SW480 (cell line): ENCODE measurements at places on chromosomes 12 and 14.

GRCh38 chr14:34119107-34119858, 168.4 kb upstream of the EGLN3 start:
- no peak for DNase-seq

DNA sequence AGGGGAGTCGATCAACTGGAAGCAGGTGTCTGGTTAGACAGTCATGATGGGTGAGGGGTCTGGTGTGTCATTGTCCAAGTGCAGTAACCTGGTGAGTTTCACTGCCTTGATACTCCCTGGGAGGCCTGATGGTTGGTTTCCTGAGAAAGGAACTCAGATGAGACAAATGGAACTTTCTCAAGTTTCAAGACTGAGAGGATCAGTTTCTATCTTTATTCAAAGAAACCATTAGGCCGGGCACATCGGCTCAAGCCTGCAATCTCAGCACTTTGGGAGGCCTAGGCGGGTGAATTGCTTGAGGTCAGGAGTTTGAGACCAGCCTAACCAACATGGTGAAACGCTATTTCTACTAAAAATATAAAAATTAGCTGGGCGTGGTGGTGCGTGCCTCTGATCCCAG, 776.1 kb downstream of the AACS start:
- DNase-seq: no peak

DNA sequence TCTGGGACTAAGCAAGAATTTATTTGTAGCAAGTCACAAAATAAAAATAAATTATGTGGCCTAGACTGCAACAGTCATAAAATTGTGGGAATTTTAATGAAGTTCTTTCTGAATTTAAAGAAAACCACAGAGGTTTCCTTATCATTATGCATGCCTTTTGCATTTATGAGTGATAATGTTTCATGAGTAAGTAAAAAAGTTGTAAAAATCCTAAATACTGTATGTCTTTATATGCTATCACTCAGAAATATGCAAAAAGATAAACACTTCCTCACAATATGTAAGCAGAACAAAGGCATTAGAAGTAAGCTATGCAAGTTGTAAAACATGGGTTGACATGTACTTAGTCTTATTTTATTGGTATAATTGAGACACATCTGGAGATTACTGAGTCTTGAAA, 239.4 kb upstream of the PDE3A start:
- DNase-seq: no peak

DNA sequence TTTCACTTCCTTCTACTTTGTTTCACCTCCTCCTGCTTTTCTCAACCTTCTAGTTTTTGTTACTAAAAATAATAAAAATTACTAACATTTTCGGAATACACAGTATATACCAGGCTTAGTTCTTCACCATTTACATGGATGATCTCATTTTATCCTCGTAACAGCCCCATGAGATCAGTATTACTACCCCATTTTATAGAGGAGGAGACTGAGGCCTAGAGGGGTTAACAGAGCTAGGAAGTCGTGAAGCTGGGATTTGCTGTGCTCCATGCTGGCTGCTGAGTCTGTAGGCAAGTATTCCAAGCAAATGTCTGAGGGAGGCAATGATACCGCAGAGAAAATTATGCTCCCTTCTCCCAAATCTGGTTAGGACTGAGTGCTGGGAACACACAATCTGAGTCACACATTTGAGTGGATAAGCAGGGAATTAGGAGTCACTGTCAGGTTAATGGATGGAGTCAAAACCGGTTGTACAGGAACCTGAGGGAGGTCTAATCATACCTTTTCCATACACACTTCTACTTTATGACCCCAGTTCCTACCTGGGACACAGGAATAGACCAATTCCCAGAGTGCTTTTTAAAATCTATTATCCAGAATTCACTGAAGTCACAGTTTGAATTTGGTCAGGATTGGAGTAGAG, 51.1 kb downstream of the ZFYVE26 start:
- no peak for DNase-seq

- no peak for DNase-seq
Observed at GRCh38 chr14:95355422-95355821, 35.7 kb upstream of the CLMN start.

GRCh38 chr12:24905431-24905830, 43.5 kb downstream of the BCAT1 start:
- DNase-seq: no peak

- peak; percentile 47 for DNase-seq
Observed at GRCh38 chr14:95156161-95157047, 925 bp downstream of the DICER1 start.

- no peak for DNase-seq
Observed at GRCh38 chr14:104513641-104514046, 65.9 kb upstream of the C14orf180 start.

DNA sequence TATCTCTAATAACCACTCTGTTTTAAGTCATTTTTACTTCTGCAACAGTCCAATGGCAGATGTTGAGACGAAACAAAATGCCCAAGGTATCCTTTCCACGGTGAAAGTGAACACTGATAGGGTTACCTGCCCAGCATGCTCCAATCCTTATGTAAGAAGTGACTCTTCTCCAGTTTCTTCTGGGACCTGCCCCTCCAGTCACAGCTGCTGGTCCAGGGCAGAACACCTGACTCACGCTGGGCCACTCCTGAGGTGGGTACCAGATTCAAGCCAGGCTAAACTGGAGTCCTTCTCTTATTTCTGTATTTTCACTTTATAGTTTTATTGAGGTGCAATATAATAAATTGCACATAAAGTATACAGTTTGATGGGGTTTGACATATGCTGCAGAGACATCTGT, 16.7 kb downstream of the NT5DC3 start:
- no peak for DNase-seq

GRCh38 chr12:107679336-107679735, 6.3 kb upstream of the PWP1 start:
- DNase-seq: no peak

GRCh38 chr14:64942531-64943111, at the start of gene GPX2:
Gene GPX2 (minus strand): TSS chr14:64942745. CDS start chr14:64942726, 19 bp downstream.
- peak; percentile 90 for DNase-seq

- no peak for DNase-seq
Observed at GRCh38 chr12:120996133-120996746, 17.9 kb downstream of the HNF1A start.

- DNase-seq: peak; percentile 76
Observed at GRCh38 chr14:35940291-35940690, 114.2 kb downstream of the BRMS1L start.

- no peak for DNase-seq
Observed at GRCh38 chr14:75375983-75376382, 51.8 kb upstream of the JDP2 start.

- no peak for DNase-seq
Observed at GRCh38 chr14:70289138-70289537, 70.3 kb downstream of the COX16 start.

- DNase-seq: no peak
Observed at GRCh38 chr14:35740215-35740614, 68.9 kb downstream of the RALGAPA1 start.

DNA sequence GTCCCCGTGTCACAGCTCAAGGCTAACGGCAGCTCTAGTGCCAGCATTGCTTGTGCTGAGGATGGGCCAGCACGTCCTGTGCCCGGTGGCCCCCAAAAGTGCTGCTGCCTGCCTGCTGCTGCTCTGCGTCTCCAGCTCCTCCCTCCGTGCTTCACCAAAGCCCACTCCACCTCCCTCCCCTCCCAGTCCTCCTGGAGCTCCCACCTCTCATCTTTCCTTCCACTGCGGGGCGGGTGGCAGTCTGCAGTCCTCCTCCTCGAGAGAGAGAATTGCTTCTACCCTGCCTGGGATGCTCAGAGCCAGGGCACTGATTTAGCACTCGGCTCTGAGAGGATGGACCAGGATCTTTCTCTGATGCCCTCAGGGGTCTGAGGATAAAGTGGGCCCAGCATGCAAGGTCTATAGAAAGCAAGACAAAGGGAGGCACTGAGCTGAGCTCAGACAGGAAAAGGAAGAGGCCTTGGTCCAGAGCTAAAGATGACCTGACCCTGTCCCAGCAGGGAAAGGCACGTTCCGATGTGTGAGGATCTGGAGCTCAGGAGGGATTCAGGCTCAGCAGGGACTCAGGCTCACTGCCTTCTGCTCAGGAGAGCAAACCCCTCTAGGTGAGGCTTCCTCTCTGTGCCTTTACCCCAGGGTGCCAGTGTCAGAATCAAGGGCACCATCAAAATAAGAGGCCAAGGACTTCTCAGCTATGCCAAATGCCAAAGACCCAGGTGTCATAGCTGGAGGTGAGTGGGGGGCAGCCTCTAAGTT, 113.1 kb upstream of the FKBP4 start:
- no peak for DNase-seq

DNA sequence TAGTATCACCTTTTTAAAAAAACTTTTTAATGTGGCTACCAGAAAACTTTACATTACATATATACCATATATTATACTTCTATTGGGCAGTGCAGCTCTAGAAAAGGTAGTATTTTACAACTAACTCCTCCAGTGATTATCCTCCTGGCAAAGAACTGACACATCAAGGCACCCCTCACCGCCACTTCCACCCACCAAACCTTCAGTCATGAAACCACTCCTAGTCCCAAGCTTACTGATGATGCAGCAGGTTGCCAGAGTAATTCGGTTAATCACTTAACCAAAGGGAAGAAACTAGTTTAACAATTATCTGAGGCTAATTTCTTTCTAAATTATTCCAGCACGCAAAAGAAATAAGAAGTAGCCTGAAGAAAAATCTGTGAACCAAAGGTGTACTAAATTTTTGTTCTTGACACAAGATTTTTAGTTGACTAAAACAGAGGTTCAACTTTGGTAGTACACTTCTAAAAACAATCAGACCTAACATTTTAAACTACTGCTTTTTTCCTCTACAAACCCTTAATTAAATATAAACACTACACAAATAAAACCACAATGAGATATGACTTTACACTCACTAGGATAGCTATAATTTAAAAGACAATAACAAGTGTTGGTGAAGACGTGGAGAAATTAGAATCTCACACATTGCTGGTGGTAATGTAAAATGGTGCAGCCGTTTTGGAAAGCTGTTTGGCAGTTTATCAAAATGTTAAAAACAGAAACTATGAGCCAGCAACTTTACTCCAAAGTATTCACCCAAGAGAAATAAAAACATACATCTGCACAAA, 16.7 kb downstream of the SPPL3 start:
- DNase-seq: no peak

GRCh38 chr14:99191395-99192027, 80.5 kb downstream of the BCL11B start:
- DNase-seq: no peak

- DNase-seq: peak; percentile 61
Observed at GRCh38 chr14:77682158-77682553, 25.7 kb downstream of the ALKBH1 start.

DNA sequence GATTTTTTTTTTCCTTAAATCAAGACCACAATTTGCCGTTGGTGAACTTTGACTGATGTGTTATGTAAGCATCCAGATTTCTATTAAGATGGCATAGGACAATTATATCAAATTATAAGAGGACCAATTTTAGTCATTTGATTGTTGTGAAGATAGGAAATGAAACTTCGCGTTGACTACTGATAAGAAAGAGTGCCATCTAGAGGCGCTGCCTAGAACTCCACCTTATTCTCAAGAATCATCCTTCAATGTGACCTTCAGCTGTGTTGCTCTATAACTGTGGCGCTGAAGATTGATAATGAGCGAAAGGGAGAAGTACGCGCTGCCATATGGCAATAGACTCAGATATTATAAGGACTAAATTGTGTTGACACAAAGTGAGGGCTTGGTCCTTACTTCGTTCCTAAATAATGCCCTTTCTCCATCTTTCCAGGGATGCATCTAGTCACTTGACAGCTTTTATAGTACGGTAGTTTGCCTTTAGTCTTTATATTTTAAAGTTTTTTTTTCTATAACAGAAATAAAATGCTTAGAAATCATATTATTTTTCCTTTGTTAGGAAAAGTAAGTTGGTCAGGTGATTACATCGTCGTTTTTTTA, 350.8 kb upstream of the STXBP6 start:
- peak; percentile 46 for DNase-seq

DNA sequence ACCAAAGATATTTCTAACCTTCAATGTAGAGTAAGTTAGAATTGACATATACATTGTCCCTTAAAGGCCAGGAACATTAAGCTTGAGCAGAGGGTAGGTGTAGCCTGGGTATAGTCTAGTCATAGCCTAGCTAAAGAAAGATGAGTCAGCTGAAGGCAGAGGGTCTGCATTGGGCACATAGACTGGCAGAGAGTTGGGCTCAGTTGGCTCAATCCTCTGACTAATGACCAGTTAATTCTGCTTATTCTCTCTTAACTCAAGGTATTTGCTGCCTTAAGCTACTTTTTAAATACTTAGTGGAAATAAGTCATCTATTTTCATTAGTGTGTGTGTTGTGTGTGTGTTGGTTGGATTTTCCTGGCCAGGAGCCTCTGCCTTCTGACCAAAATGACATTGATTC, 467.1 kb downstream of the RAD51B start:
- no peak for DNase-seq

GRCh38 chr12:120904197-120904773, at the start of gene SPPL3:
Gene SPPL3 (minus strand): TSS chr12:120904358. CDS start chr12:120903867, 491 bp downstream.
- peak; percentile 73 for DNase-seq

- peak; percentile 56 for DNase-seq
Observed at GRCh38 chr12:107320929-107321631, 227.7 kb upstream of the CRY1 start.

DNA sequence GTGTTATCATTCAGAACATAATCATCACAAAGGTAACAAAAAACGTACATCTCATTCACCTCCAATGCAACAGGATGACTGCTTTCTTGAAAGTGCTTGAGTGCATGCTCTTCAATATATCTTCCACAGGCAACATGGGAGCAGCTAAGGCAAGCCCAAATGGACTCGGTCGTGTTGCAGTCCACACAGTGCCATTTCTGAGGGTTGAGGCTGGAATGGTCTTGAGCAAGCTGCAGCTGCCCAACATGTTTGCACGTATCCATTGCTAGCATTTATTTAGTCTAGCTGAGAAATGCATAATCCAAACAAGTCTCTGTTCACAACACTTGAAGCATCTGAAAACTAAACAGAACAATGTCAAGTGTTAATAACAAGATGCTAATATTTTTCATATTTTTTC, 17.3 kb downstream of the USP44 start:
- DNase-seq: no peak

- DNase-seq: peak; percentile 59
Observed at GRCh38 chr12:6960593-6961277, 9.6 kb downstream of the PTPN6 start.

DNA sequence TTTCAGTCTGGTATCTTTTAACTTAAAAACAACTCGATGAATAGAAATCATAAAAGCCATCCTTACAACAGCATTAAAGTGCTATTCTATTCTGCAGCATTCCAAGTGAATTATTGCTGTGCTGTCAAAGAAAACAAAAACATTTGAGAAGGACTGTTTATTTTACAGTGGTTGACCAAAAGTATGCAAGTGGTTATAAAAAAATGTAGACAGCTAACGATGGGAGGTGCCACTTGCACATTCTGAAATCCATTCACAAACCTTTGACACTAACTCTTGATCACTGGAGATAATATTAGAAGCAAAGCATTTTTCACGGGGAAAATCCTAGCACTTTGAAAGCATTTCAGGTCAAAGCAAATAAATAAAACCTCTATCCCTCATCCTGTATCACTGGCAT, 55.6 kb downstream of the HMGA2 start:
- DNase-seq: peak; percentile 81
